ENCODE measurements at places on chromosomes 6 and 20. TPM values are rescaled to one million over a fixed set of nuclear protein-coding genes. Genes with fewer than 3 reads are reported as not detected.

The DLL1 gene
- total RNA-seq = 0.75 TPM

The ZBP1 gene
- not detected for total RNA-seq

The SNAP91 gene
- not detected for total RNA-seq

The SLC22A7 gene
- total RNA-seq = not detected

The GABRR1 gene
- total RNA-seq = not detected

The EYA2 gene
- not detected for total RNA-seq
